Fibroblast of skin of scalp (primary cell): ENCODE measurements at places on chromosomes 11 and 22.

- DNase-seq: no peak
Measured at GRCh38 chr11:96267001-96267495, 75.9 kb downstream of the MAML2 start.

GRCh38 chr11:27297616-27298015 lies 65.4 kb downstream of the CCDC34 start:
- DNase-seq: peak; percentile 61

GRCh38 chr22:19478901-19479354 lies at the start of gene UFD1:
Gene UFD1, minus strand, starts transcription at chr22:19479193. Its CDS starts 108 bp downstream, at chr22:19479085.
- DNase-seq: peak; percentile 77

- DNase-seq: peak; percentile 83
Measured at GRCh38 chr11:46298699-46299433, 21.4 kb downstream of the CREB3L1 start.

- DNase-seq: no peak
Measured at GRCh38 chr11:36627471-36627870, 29.4 kb upstream of the RAG2 start.

DNA sequence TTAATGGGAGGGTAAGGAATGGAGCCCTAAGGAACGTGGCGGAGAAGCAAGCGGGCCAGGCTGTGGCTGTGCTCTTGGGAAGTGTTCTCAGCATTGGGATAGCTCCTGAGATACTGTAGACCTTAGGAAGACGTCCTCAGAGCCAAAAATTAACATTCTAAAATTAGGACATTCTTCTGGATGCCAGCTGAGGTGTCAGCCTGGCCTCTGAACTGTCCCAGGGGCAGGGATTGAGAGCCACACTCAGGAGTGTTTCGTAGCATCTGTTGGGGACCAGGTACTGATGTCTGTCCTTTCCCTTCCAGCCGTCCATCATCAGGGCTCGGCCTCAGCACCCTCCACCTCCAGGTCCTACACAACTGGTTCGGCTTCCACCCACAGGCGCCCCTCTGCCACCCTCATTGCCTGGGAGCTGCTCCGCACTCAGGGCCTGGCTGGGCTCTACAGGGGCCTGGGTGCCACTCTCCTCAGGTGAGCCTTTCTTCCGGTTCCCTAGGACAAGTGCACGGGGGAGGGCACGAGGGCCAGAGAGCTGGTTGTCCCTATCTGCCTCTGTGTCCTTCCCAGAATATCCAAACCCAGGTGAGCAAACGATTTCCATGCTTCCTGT lies 23.6 kb downstream of the SLC25A18 start:
- DNase-seq: no peak

GRCh38 chr11:86313793-86314192 lies 11.8 kb downstream of the HIKESHI start:
- no peak for DNase-seq

DNA sequence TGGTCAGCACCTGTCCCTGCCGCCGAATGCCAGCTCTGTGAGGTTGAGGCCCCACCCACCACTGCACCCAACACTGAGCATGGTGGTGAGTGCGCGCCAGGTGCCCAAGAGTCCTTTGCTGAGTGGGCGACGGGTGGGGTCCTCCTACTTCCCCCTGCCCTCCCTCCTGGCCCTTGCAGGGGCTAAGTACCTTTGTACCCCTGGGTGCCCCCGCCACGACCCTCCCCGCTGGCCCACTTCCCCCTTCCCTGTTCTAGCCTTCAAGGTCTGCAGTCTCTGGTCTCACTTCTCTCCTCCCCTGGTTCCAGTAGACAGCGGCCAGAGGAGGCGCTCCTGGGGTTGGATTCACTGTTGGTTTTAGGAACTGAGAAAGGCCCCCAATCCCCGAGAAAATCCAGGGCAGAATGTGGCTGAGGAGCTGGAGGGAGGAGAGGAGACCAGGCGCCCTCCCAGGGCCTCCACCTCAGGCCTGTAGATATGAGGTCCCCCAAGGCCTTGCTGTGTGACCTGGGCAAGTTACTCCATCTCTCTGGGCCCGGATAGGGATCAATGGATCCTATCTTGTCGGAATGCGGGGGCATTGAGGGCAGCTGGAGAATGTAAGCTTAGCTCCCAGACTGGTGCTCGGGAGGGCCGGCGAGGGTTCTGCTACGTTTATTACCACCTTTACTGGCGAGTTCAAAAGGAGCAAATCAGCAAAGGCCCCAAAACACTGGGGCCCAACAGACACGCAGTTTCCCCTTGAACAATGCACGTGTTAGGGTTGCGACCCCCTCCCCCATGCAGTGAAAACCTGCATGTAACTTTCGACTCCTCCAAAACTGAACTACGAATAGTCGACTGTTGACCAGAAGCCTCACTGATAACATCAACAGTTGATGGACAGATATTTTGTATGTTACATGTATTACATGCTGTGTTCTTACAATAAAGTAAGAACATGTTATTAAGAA lies 31.9 kb upstream of the SMIM38 start:
- no peak for DNase-seq

DNA sequence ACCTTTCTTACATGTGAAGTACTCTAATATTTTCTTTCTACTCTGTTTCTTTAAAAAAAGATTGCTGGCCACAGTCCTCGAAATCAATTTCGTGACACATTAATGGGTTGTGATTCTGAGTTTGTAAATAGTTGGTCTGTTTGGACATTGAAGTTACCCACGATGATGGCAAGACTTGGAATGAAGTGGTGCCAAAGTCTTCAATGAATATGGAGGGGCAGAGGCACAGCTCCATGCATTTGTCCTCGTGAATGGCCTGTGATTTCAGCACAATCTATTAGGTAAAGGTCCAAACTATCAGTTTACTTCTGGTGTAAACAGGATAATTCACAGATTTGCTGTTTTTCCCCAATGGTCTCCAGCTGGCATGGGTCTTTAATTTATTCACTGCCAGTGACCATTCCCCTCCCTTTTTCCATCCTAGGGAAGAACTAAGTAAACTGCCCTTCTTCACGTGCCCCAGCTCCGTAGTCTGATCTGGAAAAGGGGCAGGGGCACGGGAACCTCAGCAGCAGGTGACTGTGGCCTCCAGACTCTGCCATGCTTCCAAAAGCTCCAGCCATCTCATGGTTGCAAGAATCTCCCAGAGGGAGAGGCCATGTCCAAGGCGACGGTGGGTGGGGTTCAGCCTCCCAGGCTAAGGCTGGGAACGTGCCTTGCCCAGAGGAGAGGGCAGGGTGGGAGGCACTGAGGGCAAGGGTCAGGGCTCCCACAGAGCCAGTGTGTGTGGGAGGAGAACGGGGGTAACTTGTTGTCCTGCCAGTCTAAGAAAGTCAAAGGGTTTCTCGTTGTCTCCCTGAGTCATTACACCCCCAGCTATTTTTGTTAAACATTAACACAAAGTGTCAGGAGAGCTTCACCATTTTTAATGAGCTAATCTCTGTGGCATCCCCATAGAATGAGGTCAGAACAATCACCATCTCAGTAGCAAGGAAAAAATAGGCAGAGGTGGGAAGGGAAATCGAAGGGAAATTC lies 16.9 kb upstream of the PEX26 start:
- peak; percentile 77 for DNase-seq

DNA sequence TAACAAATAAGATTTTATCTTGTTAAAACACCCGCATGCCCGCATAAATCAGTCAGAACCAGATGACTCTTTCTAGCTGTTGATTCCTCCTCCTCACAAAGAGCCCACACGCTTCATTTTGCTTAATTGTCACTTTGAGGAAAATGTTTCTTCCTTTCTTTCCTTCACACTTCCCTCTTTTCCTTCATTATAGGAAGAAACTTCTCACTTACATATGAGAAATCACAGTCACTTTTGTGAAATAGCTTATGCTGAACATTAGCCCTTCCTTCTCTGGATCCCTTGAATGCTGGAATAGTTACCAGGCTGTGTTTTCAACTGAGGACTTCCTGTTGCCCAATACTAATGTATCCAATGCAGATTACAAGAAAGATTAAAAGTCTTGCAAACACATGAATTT lies 5.8 kb downstream of the MS4A6E start:
- no peak for DNase-seq

- DNase-seq: no peak
Measured at GRCh38 chr22:20945578-20945934, 21.5 kb upstream of the AIFM3 start.

- DNase-seq: no peak
Measured at GRCh38 chr22:39341179-39341578, 8.6 kb upstream of the SYNGR1 start.

DNA sequence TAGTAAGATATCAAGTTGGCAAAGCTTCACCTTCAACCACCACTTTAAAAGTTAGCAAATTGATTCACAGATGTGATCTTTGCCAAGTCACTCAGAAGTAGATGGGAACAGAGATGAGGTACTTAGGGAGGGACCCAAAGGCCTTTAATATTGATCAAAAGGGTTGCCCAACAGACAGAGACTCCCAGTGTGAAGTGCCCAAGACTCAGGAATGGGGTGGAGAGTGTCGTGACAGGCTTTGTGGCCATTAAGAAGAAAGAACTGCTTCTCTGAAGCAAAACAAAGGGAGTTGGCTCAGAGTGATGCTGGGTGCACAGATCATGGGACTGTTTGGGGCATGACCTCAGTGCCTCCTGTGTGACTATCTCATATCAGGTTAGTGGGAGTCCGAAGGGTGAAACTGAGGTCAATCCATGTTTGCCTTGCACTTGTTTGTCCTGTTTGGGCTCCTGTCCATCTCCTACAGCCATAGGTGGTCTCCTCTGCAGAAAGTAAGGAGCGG lies 132.3 kb downstream of the APIP start:
- no peak for DNase-seq

GRCh38 chr11:1367721-1368120 lies 22.0 kb upstream of the BRSK2 start:
- DNase-seq: no peak

GRCh38 chr11:36738292-36738861 lies 140.3 kb upstream of the RAG2 start:
- no peak for DNase-seq

DNA sequence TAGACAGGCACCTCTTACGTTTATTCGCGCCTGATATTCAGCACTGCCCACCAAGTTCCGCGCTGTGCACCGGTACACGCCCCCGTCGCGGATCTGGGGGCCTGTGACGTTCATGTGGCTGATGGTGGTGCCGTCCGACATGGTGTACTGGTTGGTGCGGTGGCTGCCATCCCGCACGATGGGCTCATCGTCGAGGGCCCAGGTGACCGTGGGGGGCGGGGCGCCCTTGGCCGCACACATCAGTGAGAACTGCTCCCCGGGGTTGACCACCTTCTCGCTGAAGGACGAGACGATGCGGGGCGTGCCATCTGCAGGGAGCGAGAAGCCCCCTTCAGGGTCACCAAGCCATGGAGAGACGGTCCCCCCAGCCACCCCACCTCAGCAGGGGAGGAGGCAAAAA lies 190.8 kb downstream of the CEP164 start:
- DNase-seq: no peak

- DNase-seq: no peak
Measured at GRCh38 chr22:21868651-21869050, 1.2 kb upstream of the MAPK1 start.

GRCh38 chr11:23976426-23976825 lies 520.4 kb upstream of the LUZP2 start:
- DNase-seq: peak; percentile 79

- DNase-seq: no peak
Measured at GRCh38 chr11:45152740-45153595, 6.5 kb downstream of the PRDM11 start.

- DNase-seq: no peak
Measured at GRCh38 chr11:134401825-134402809, 9.9 kb downstream of the B3GAT1 start.

GRCh38 chr11:109073032-109073822 lies 348.8 kb upstream of the C11orf87 start:
- no peak for DNase-seq

- DNase-seq: no peak
Measured at GRCh38 chr11:132643239-132643638, 889.1 kb downstream of the OPCML start.
